ENCODE measurements at places on chromosomes 4 and X.

DNA sequence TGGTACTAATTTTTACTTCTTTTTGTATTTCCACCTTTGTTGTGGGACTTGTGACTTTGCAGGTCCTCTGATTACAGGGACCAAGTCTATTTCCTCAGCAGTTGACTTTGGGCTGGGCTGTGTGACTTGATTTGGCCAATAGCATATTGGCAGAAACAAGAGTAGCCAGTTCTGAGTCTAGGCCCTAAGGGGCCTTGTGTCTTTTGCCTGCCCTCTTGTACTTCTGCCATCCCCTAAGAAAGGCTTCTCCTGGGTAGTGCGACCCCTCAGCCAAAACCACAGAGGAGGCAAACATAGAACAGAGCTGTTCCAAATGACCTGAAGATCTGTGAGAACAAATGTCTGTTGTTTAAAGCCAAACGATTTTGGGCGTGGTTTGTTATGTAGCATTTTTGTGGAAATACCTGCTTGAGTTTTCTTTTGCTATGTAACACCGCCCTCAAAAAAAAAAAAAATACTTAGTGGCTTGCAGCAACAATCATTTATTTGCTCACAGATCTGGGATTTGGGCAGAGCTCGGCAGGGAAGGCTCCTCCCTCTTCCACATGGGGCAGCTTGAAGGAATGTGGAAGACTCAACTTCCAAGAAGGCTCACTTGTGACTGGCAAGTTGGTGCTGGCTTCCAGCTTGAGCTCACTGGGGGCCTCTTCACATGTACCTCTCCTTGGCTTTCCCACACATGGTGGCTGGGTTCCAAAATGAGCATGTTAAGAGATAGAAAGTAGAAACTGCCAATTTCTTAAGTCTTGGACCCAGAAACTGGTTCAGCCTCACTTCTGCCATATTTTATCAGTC, 423.0 kb upstream of the CNKSR2 start:
- no peak for DNase-seq

- no peak for DNase-seq
Measured at GRCh38 chrX:39725928-39726619, 371.7 kb downstream of the BCOR start.

DNA sequence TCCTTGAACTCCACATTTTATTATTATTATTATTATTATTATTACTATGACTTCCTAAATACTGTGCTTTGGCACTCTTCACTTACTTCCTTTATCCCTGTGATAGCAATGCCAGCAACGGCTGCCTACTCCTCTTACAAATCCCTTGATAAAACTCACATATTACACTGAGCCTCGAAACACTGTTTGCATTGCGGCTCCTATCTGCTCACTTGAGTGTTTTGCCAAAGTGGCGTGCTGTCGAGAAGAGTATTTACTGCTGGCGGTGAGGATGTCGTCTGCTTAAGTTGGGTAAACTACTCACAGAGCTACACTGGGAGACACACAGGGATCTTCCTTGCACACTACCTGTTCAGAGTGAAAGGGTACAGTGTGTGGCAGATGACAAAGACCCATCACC, 143.4 kb upstream of the VCX3A start:
- DNase-seq: no peak

DNA sequence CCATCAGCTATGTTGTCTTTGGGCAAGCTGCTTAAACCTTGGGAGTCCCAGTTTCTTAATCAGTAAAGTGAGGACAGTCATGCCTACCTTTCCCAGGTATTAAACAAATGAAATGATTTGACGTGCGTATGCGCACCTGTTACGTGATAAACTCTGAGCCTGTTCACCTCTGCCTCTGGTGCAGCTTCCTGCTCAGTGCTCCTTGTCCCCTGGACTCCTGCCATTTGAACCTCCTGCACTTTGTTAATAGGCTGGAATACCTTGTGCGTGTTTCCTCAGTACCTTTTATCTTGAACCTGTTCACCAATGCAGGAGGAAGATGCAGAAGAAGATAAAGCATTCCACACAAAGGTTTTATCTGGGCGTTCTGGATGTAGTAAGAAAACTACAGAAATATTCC, 211.9 kb downstream of the CEP135 start:
- no peak for DNase-seq

DNA sequence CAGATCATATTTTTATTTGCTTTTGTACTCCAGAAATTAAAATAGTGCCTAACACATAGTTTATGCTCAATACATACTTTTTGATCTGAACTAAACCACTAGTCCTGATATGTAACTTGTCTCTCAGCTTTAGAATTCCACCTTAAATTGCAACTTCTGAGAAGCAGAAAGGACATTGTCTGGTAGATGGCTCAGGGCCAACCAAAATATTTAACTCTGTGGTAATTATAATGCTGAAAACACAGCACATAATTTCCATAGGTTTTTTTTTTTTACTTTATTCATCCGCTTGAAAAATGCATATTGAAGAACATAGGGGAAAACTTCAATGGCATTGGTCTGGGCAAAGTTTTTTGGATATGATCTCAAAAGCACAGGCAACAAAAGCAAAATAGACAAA, 59.3 kb downstream of the AREG start:
- no peak for DNase-seq

DNA sequence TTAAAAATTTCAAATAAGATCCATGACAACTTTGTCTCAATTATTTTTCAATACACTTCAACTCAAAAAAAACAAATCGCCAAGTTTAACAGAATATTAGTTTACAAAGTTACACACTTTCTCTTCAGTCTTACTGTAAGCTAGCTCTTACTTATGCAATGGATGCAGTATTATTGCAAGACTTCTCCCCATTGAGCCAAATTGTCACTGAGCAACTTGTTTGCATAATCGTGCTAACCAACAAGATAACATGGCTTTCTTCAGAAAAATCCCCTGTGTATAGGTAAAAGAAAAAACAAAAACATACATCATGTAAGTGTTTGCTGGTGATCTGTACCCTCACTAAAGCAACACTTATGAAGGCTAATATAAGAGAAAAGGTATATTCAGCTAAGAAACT, 18.9 kb downstream of the DNAJB14 start:
- no peak for DNase-seq
